ENCODE measurements at places on chromosomes 16 and 17. TPM values are rescaled to one million over a fixed set of nuclear protein-coding genes. Genes with fewer than 3 reads are reported as not detected.

The UTS2R gene
- 0.18 TPM for total RNA-seq

The TMIGD1 gene
- total RNA-seq, result not detected

The PTX4 gene
- not detected for total RNA-seq

The SLC5A10 gene
- not detected for total RNA-seq

The FOXF1 gene
- not detected for total RNA-seq

The NPB gene
- 0.28 TPM for total RNA-seq

The TOX3 gene
- not detected for total RNA-seq

The CACNG4 gene
- total RNA-seq, result not detected

The MRPL58 gene
- 68.1 TPM for total RNA-seq

The GFAP gene
- total RNA-seq, result 0.34 TPM

The OTOA gene
- not detected for total RNA-seq

The IRX5 gene
- total RNA-seq, result 0.57 TPM

The ZNF232 gene
- total RNA-seq, result 16.5 TPM

The IRX3 gene
- 0.74 TPM for total RNA-seq

The OR2C1 gene
- total RNA-seq, result not detected

The PRSS33 gene
- not detected for total RNA-seq

The CHST4 gene
- not detected for total RNA-seq

The TRAF4 gene
- total RNA-seq, result 129 TPM

The SLC52A1 gene
- 0.14 TPM for total RNA-seq

The ALDH3A1 gene
- total RNA-seq, result not detected

The PTGES3L gene
- total RNA-seq, result 1.9 TPM

The XYLT1 gene
- total RNA-seq, result 15.7 TPM

The GRB7 gene
- 0.74 TPM for total RNA-seq

The ZG16B gene
- 8.6 TPM for total RNA-seq

The DOC2A gene
- 1.2 TPM for total RNA-seq

The TMEM231 gene
- total RNA-seq, result 3.4 TPM

The NPIPA7 gene
- 6.1 TPM for total RNA-seq

The TMEM88 gene
- 4.1 TPM for total RNA-seq

The TMC8 gene
- total RNA-seq, result 196 TPM

The SLC5A2 gene
- not detected for total RNA-seq

The FAM20A gene
- not detected for total RNA-seq

The GINS3 gene
- 22.2 TPM for total RNA-seq

The CDRT15L2 gene
- not detected for total RNA-seq
